ENCODE measurements at places on chromosomes 4 and X.

DNA sequence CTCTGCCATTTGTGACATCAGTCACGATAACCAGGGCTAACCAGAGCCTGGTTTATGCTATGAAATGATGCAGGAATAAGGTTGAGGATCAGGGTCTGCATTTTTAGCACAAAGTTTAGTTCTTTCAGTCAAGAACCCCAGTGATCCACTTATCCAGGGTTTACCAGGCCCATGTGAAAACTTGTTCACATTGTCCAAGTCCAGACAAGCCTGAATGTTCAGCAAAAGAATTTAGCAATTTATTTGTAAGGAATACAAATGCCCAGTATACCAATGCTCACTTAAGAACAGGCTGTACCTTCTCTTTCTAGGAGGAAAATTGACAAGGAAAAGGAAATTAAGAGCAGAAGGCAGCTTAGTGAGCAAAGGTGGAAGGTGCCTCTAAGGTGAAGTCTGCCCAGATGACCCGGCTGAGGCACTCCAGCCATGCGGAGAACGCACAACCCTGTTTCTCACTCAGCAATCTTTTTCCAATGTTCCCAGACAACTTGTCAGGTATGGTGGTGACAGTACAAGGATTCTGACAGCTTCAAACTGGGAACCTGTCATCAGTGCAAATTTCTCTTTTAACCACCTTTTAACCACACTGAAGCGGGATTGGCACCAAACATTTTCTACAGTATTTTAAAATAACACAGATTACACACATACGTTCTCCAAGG, 54.0 kb downstream of the TBC1D9 start:
- DNase-seq, result no peak

DNA sequence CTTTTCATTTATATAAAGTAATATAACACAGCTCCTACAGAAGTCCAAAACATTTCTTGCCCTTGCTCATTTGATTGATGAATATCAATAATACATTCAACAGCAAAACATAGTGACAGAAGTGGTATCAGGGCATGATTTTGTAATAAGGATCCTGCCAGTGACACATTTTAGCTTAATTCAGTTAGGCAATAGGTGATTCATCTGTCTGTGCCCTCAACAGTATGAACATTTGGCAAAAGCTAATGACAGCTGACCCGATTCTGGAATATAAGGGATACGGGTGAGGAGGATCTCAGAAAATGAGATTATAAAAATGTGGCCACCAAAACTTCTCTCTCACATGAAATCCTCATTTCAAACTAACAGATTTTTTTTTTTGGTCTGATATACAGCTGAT, 294.0 kb downstream of the CAMK2D start:
- DNase-seq, result no peak

DNA sequence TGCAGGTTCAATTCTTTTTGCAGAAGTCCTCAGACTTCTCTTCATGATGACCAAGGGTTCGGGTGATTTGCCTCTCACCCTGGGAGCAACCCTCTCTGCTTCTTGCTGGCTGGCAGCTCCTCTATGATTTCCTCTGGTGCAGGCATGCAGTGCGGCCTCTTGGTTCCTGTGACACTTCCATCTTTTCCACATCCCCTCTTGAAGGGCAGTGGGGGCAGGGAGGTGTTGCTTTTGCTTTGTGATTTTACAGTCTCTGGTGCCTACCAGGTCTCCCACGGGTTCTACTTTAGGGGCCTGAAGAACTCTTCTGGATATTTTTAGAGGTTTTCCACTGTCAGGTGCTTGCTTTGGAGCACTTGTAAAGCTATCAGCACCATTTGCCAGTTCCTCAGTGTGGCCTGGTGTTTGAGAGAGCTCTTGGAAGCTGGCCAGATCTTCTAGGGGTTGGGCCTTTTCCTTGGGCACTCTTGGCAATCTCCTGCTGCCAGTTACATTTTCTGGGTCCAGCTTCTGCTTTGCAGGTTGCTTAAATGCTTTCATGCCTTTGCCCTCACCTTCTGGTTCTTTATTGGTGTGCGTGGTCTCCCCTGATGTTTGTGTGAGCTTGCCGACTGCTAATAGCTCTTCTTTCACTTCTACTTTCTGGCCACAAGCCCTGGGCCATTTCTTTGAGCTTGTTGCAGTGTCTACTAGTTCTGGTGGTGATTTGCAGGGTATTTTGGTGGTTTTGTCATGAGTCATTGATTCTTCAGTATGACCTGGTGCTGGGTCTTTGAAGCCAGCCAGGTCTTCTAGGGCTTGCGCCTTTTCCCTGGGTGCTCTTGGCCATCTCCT, 11.5 kb upstream of the CHST7 start:
- peak; percentile 40 for DNase-seq

- DNase-seq, result no peak
Observed at GRCh38 chr4:25984796-25985195, 70.8 kb downstream of the SMIM20 start.

DNA sequence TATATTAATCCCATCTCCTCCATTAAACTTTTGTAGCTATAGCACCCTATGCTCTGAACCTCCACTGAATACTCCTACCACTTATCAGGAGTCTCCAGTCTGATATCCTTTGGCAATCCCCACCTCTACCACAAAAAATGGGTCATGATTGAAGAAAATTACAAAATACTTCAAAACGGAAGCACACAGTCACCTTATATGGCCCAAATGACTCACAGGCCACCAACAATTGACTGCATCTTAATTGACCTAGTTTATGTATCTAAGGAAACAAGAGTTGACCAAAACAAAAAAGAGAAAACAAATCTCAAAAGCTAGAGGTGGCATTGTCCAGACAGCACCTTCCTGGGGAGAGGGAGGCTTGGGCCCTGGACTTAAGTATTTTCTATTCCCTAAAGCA, 120.0 kb upstream of the DIAPH2 start:
- DNase-seq, result no peak

DNA sequence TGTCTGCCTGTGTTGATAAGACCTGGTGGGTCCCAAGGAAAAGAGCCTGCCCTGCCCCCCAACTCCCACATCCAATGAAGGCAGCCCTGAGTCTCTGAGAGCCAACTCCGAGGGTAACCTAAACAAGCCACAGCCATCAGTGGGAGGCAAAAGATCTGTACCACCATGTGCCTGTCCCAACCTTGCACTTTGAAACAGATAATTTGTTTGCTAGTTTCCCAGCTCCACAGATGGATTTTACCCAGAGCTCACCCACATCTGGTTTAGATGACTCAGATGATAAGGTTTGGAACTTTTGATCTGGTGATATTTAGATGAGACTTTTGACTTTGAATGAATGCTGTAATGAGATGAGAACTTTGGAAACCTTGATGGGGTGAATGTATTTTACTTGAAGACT, 246.0 kb upstream of the PSAPL1 start:
- DNase-seq, result no peak

DNA sequence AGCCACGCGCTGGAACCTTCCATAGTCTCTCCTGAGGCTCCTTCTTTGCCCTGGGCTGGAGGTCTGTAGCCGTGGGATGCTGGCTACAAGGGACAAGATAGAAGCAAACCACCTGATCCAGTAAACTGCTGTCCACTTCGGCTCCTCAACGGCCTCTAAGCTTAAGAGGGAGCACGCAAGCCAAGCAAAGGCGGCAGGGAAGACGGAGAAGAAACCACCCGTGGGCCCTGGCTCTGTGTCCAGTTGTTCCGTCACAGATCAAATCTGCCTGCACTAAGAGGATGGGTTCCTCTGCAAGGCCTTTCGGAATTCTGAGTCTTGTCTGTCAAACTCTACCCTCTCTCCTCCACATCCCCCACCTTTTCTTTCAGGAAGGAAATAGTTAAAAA, 401 bp upstream of the EDNRA start:
- no peak for DNase-seq

DNA sequence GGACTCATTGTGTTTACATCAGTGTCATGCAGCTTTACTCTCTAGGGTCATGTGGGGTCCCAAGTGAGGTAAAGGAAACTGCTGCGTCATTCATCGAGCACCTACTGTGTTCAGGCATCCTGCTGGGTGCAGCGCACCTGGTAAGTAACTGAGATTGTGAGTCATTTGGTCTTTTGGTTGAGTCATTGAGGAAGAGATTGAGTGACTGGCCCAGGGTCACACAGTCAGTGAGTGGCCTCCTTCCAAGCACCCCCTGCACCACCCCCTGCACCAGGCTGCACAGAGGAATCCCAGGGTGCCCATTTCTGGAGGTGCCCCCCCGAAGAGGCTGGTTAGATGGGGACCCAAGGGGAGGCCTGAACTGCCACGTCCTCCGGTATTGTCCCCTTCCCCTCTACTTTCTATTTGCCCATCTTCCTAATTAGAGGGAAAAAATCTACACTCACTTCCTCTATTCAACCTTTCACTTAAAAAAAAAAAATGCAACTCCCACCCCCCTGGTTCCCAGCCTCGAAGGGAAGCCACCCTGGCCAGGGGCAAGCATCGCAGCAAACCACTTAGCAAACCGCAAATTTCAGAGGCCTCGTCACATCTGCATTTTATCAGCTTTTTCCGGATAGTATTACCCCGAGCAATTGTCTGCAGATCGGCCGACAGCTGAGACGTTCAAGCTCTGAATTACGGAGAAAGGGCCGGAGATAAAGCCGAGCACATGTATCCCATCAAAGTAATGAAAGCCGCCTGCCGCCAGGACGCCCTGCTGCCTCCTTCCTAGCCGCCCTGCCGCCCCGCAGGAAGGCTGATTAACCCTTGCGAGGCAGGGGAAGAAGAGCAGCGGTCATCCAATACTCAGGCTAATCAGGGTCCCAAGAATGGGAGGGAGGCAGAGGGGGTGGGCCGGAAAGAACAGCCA, 96.3 kb upstream of the MSX1 start:
- DNase-seq, result peak; percentile 27

GRCh38 chrX:10157543-10157942, 768 bp downstream of the CLCN4 start:
- DNase-seq, result no peak

DNA sequence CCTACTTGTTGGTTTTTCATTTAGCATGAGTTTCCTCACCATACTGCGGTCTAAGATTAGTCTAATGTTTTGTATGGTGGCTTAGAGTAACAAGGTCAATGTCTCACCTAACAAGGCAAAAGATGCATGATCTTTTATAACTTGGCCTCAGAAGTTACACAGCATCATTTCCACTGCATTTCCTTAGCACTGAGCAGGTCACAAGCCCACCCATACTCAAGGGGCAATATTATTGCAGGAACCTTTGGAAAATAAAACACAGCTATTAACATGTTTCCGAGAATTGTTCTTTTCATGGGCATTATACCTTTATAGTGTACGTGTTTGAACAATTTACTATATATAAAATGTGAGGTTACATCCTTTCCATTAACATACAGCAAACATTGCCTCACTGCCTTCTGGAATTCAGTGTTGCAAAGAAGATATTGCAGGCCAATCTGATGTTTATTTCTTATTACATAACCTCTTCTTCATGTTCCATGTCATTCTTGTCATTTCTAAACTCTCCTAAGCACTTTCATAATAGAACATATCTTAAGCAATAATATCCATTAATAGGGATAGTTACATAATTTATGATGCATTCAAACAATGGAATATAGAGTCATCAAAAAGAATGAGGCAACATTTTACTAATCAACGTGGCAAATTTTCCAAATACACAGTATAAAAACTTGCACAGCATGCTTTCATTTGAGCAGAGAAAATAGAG, 153.8 kb downstream of the AREG start:
- no peak for DNase-seq

DNA sequence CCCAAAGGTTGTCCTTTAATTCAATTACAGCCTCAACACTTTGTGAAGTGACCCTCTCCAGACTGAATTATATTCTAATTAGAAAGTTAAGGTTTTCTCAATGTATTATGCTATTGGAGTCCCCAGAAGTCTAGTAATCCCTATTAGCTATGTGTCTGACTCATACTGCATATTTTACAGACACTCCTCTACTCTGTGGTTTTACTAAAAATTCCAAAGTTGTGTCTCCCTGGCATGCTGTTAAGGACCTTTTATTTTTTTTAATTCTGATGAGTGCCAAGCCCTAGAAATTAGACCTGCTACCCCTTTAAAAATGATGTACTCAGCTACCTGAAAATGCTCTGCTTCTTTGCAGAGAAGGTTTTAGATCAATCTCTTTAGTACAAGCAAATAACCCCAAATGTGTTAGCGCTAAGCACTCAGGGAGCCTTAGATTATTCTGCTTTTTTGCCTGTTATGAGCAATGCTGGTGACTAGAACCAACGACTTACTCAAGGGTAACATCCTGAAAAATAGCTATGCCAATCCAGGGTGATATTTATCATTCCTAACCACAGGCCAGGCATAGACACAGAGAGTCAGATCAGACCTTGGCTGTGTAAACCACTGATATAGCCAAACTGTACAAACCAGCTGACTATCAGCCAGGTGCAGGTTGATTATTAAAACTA, 26.1 kb upstream of the CXCL13 start:
- DNase-seq, result no peak

- DNase-seq, result no peak
Observed at GRCh38 chr4:177190995-177191580, 118.6 kb upstream of the NEIL3 start.

GRCh38 chrX:97594646-97595224, 711.0 kb downstream of the RPA4 start:
- DNase-seq, result no peak

DNA sequence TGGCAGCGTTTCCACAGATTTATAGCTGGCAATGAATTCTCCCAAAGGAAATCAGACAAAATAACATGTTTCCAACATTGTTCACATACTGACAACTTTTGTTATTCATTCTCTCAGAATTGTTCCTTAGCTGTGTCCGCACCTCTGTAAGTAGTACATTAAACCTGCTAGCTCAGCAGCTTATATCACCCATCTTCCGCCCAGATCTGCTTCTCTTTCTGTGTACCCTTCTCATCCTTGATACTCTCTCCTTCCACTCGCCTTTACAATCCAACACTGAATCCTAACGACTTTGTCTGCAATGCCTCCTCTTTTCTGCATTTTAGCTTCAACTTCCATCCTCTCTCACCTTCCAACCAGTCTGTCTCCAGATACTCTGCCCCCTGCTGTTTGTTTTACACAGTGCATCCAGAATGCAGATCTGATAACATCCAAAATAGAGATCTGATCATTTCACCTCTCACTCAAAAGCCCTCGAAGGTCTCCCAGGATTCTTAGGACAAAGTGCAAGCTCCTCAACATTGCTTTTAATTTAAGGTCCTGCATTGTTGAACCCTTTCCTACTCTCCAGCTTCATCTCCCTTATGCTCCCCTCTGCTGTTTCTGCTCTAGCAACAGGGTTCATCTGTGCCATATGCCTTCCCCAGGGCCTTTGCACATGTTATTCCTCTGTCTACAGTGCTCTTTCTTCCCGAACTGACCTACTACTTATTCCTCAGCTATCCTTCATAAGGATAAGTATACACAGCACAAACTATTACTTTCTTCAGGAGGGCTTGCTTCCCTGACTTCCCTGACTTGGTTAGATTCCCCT, 67.3 kb upstream of the VBP1 start:
- peak; percentile 59 for DNase-seq

- no peak for DNase-seq
Observed at GRCh38 chr4:17664755-17665154, 50.3 kb downstream of the MED28 start.

Data from activated CD8-positive, alpha-beta T cell treated with anti-CD3 and anti-CD28 coated beads, Interleukin-2, amount 10 ng/mL, durations not matched to agents 7 days and 5 days (primary cell).